ENCODE measurements at places on chromosomes 5 and 9.

- no peaks in the 10 kb centered on the region for H3K27me3 ChIP-seq
- no peak for DNase-seq
- H3K36me3 ChIP-seq, result no peaks in the 10 kb centered on the region
Observed at GRCh38 chr5:145811834-145812625, 23.1 kb downstream of the PRELID2 start.

DNA sequence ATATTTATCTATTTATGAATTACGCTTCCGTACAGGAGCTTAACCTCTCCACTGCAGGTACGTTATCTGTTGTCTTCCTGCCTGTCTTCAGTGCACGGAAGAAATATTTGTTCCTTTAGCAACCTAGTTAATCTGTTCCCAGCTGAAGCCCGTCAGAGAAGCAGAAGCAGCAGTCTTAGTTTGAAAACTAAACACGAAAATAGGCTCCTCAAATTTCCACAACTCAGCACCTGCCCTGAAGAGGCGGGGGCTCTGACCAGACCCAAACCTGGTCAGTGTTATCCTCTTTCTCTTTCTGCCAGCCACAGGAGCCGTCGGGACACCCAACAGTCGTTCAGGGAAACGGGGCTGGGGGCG lies 462 bp downstream of the NUDCD2 start:
- no peaks in the 10 kb centered on the region for H3K36me3 ChIP-seq
- H3K27ac ChIP-seq, result peak overlapping the region; percentile 98
- H3K4me3 ChIP-seq, result peak overlapping the region; percentile 91
- no peaks in the 10 kb centered on the region for H3K27me3 ChIP-seq
- peaks cover 23% of the 10 kb centered on the region for H3K4me1 ChIP-seq
- DNase-seq, result no peak

DNA sequence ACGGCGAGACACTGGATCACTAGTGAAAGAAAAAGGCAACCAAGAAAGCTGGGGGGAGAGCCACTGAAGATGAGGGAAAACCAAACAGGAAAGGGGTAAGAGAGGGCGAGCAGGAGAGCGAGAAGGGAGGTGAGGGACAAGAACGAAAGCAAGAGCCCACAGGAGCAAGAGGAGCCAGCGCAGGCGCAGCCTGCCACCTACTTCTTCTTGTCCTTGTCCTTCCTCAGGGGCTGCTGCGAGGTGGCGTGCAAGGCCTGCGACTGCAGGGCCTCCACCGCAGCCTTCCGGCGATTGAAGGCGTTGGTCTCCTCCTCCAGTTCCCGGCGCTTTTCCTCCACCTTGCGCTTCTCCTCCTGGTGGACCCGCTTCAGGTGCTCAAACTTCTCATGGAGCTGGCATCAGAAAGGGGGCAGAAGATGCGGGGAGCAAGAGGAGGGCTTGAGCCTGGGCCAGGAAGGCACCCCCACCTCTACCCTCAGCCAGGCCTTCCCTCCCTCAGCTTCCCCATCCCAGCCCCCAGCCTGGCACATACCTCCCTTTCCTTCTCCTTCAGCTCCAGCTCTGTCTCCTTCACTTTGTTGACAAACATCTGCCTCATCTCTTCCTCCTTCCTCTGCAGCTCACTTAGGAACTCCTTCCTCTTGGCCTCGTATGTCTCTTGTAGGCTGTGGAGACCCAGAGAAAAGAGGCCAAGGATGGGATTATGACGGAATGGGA lies 13.5 kb downstream of the CCNI2 start:
- no peaks in the 10 kb centered on the region for H3K4me1 ChIP-seq
- no peaks in the 10 kb centered on the region for H3K36me3 ChIP-seq

GRCh38 chr5:144812763-144813162 lies 642.1 kb downstream of the KCTD16 start:
- H3K36me3 ChIP-seq, result no peaks in the 10 kb centered on the region
- no peak overlapping the region for H3K4me3 ChIP-seq
- no peaks in the 10 kb centered on the region for H3K27me3 ChIP-seq
- DNase-seq, result no peak

GRCh38 chr9:130499804-130500263 lies 55.1 kb downstream of the ASS1 start:
- no peak overlapping the region for H3K4me3 ChIP-seq
- H3K36me3 ChIP-seq, result no peaks in the 10 kb centered on the region
- H3K27me3 ChIP-seq, result no peaks in the 10 kb centered on the region
- no peak for DNase-seq

DNA sequence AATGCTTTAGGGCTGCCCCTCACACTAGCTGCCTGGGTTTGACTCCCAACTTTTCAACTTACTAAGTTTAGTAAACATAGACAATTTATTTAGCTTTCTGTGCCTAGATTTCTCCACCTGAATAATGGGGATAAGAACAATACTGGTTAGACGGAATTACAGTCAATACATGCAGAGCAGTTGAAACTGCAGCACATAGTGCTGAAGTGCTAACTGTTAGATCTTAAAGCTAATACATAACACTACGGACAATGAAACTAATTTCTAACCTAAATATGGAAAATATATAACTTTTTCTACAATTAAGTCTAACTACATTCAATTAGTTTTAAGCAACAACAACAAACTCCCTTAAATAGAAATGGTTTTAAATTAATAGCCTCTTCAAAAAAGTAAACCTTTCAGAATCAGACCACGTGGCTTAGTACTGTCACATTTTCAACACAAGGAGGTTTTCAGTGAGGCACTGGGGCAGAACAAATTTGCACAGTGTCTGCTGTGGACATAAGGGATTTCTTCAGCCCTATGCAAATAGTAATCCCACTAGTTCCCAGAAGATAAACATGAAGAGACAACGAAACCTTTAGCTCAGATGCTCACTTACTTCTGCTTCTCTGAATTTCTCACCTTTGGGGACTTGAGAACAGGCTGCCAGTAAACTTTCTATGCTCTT lies 293.4 kb downstream of the EDIL3 start:
- H3K27ac ChIP-seq, result no peak overlapping the region
- DNase-seq, result no peak
- no peaks in the 10 kb centered on the region for H3K36me3 ChIP-seq
- no peaks in the 10 kb centered on the region for H3K4me1 ChIP-seq
- no peaks in the 10 kb centered on the region for H3K27me3 ChIP-seq

GRCh38 chr9:128558431-128559310 lies 6.3 kb downstream of the SPTAN1 start:
- H3K27me3 ChIP-seq, result no peaks in the 10 kb centered on the region
- H3K4me1 ChIP-seq, result peaks cover 42% of the 10 kb centered on the region
- no peaks in the 10 kb centered on the region for H3K36me3 ChIP-seq
